Ecto neural progenitor cell (in vitro differentiated cells): ENCODE measurements at places on chromosomes 7 and 10.

DNA sequence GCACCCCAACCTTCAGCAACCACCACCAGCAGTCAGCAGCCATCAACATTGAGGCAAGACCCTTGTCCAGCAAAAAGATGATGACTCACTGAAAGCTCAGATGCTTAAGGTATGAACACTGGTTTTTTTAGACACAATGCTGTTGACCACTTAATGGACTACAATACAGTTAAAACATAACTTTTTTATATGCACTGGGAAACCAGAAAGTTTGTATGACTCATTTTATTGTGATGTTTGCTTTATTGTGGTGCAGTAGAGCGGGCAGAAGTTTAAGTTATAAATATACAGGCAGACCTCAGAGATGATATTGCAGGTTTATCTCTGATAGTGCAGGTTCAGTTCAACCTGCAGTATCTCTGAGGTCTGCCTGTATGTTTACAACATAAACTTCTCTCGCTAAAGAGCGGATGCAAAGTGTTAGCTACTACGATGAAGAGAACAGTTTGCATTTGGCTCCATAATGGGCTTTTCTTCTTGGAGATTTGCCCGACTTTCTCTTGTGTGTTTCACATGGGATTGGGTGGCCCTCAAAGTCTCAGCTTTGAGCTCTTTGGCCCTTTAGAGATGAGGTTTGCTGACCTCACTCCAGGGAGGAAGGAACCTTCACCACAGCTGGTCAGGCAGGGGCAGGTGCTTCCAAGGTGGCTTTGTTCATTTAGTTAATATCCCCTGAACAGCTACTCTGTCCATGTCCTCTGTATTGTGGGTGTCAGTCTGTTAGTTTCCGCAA is 84.4 kb upstream of the SHH start:
- no peak for DNase-seq

GRCh38 chr10:97543025-97543546 is 29.5 kb upstream of the ANKRD2 start:
- DNase-seq, result no peak

DNA sequence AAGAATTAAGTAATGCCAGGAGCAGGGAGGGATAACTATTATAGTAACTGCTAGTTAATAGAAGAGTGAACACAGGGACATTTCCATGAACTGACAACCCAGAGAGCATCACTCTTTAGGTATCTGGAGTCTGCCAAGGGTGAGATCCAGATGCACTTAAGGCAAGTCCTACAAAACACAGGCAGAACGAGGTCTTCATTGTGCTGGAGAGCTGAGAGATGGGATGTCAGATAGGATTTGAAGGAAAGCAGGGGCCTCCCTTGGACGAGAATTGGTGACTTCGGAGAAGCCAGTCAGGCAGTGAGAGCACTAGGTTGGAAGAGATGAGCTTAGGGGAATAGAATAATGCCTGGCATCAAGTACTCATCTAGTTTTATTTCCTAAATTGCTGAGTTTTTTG is 684.5 kb downstream of the GATA3 start:
- no peak for DNase-seq

GRCh38 chr10:667096-667495 is 22.4 kb downstream of the DIP2C start:
- no peak for DNase-seq

DNA sequence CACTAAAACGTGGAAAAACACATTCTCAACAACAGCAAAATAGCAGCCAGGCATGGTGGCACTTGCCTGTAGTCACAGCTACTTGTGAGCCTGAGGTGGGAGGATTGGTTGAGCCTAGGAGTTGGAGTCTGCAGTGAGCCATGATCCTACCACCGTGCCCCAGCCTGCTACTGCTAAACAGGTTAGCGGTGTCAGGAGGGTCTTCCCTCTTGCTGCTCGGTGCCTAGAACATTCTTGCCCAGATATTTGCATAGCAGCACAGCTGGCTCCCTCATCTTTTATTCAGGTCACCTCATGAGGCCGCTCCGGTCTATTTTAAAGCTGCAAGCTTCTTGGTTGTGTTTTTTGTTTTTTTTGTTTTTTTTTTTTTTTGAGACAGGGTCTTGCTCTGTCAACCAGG is 2.9 kb upstream of the RABGEF1 start:
- DNase-seq, result no peak

DNA sequence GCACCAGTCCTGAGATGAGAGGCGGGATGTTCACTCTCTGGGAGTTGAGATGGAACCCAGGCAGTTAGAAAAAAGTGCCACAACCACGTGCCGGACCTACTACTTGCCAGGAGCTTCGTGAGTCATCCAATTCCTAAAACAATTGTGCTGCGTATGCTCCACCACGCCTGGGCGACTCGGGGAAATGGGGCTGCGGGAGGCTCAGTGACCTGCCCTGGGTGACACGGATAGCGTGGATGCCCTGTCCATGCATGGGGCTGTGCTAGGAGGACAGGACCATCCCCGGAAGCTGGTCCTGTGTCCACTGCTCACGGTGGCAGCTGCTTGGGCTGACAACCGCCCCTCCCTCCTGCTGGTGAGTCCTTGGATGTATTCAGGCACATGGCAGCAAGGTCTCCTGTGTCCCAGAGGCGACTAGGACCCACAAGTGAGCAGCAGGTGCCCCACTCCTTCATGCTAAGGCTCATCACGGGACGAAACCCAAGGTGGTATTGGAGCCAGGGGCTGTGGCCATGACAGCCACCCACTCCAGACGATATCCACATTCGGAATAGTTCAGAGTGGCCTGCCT is 90.4 kb downstream of the BMS1 start:
- DNase-seq, result no peak

GRCh38 chr7:18623389-18623788 is 127.8 kb downstream of the HDAC9 start:
- DNase-seq, result no peak

GRCh38 chr7:8481752-8482446 is 48.5 kb downstream of the NXPH1 start:
- DNase-seq, result no peak

DNA sequence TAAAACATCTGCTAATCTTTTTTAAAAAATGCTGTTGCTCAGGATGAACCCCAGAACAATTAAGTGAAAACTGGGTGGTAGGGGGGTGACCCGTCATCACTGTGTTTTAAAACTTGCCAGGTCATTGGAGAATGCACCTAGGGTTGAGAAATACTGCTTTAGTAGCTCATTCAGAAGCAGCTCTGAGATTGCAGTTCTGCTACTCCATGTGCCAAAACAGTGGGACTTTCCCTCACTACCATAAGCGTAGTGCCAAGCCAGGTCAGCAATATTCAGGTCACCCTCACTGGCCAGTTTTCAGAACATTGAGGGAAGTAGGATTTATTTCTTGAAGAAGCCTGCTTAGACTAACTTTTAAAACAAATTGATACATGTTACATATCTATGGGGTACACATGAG is 5.2 kb downstream of the STEAP2 start:
- no peak for DNase-seq

GRCh38 chr10:35639021-35639727 is 2.9 kb downstream of the FZD8 start:
- peak; percentile 54 for DNase-seq

DNA sequence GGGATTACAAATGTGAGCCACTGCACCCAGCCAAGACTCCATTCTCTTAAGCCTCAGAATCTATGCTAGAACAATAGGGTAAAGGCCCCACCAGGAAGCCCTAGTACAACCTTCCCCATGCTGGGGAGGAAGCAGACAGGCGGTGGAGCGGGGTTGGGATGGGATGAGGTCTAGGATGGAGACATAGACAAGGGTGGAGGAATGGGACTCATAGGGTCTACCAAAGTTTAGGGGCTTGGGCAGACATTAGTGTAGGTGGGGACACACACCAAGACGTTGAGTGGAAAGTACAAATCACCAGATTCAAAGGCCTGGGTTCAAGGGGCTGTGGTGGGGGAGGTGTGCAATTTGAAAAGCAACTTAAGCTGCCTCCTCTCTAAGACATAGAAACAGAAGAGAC is 19.3 kb downstream of the PRSS2 start:
- DNase-seq, result no peak

GRCh38 chr7:50959991-50960390 is 177.3 kb upstream of the GRB10 start:
- DNase-seq, result no peak

- no peak for DNase-seq
These were observed 31.3 kb downstream of the PLAC9 start for GRCh38 chr10:80163741-80164341.

DNA sequence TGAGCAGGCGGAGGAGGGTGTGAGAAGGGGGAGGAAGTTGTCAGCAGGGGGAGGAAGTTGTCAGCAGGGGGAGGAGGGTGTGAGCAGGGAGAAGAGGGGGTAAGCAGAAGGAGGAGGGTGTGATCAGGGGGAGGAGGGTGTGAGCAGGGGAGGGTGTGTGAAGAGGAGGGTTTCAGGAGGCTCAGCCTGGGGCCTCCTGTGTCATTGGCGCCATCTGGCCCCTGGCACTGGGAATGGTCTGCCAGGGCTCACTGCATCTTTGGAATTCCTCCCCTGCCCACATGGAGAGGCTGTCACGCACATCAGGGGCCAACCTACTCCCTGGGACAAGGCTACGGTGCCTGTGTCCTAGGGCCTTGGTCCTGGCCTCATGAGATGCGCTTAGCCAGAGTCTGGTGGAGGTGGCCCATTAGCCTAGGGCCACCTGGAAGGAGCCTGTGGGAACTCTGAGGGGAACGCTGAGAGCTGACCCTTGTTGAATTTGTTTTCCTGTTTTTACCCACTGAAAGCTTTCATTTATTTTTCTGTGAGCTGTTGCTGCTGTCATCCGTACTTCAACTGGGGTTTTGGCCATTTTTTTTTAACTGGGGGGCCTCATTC is 18.0 kb downstream of the CAMK2B start:
- peak; percentile 56 for DNase-seq

- no peak for DNase-seq
These were observed 33.9 kb upstream of the PROSER2 start for GRCh38 chr10:11789306-11789705.

- DNase-seq, result no peak
These were observed 10.2 kb downstream of the NDST2 start for GRCh38 chr10:73801253-73801590.

DNA sequence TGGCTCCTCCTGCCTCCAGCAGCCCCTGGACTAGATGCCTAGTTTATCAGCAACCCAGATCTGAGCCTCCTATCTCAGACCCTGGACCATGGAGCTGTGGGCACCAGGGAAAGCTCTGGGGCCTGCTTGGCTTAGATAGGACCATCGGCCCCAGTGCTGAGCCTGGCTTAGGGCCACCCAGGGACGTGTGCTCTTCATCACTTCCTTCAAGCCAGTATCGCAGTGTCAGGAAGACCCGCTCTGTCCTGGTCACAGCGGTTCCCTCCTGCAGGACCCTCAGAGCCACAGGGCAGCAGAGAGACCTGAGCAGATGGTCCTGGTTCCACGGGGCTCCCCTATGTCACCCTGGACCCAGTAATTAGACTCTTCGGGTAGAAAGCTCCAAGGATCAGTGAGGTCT is 105.7 kb upstream of the FAM20C start:
- no peak for DNase-seq

GRCh38 chr7:98934267-98934666 is 55.9 kb downstream of the TRRAP start:
- no peak for DNase-seq

- DNase-seq, result no peak
These were observed 531.8 kb downstream of the KCNMA1 start for GRCh38 chr10:77105761-77106221.

DNA sequence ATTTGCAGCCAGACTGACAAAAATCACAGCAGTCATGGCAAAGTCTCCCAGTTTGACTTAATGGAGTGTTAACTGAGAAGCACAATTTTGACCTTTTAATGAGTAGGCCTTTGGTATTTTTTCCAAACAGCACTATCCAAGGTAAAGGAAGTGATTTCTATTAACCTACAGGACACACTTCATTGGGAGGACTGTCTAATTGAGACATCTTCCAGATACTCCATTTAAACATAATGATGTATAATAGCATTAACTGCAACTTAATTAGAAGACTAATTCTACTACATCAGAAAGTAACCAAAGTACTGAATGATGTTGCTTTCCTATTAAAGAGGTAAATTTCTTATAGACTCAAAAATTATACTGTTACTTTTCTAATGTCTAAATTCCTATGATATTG is 61.1 kb downstream of the TWIST1 start:
- no peak for DNase-seq

DNA sequence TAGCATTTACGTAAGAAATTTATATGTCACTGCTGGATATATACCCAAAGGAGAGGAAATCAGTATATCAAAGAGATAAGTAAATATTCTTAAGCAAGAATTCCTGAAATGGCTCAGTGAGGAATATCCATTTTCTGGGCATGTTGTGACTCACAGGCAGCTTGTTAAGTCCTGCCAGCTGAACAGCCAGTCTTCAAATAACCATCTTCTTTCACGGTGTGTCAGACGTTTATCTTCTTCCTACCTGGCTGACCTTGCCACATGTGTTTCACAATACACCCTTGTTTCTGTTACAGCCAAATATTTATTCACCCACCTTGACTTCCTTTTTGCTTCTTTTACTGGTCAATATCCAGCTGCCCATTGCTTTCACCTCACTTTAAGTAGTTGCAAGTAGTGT is 648.1 kb downstream of the ANKRD7 start:
- no peak for DNase-seq

DNA sequence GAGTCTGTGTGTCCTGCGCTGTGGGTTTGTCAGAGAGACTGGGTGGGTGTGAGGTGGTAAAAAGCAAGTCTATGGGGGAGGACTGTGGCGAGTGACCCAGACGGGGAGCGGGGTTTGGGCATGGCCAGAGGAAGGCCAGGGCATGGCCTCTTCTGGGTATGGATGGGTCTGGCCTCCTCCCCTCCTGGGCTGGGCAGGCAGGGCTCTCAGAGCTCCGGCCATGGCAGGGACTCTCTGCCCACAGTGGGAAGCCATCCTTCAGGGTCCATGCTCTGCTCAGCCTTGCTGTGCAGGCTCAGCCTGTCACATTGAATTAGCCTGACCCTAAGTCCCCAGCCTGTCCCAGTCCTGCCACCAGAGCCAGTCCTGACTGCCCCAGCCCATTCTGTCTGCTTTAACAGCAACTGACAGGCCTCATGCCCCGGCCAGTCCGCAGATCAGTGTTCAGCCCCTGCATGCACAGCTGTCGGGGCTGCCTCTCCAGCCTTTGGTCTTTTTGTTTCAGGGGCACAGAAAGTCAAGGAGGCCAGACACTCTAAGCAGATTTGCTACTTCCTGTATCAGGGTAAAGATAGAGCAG is 7.9 kb downstream of the ANTXRL start:
- DNase-seq, result no peak

DNA sequence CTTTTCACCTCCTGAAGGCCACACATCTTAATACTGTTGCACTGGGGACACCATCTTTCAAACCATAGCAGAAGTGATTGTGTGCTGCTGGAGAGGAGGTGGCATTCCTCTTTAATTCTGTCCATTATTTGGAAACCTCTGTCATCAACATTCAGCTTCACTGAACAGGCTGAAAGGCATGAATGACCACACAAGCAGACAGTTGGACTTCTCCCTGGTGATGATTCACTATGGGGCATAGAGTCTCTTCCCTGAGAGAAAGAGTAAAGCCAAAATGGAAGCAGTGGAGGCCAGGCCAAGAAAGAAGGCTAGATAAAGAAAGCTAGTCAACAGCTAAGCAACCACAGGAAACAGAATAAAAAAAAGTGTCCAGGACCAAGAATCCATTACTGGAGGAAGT is 113.1 kb upstream of the VSTM2A start:
- DNase-seq, result no peak

- DNase-seq, result no peak
These were observed 147.7 kb upstream of the BMPER start for GRCh38 chr7:33757563-33758165.

GRCh38 chr7:93120592-93121549 is 3.1 kb upstream of the SAMD9 start:
- DNase-seq, result no peak
